Activated naive CD8-positive, alpha-beta T cell treated with anti-CD3 and anti-CD28 coated beads, Interleukin-2, amount 10 ng/mL, durations not matched to agents 7 days and 5 days (primary cell): ENCODE measurements at places on chromosomes 6 and 20.

GRCh38 chr20:62377615-62378178 lies 9.2 kb upstream of the RPS21 start:
- no peak for DNase-seq

GRCh38 chr6:99514089-99514488 lies 1.1 kb downstream of the USP45 start:
- DNase-seq = no peak

DNA sequence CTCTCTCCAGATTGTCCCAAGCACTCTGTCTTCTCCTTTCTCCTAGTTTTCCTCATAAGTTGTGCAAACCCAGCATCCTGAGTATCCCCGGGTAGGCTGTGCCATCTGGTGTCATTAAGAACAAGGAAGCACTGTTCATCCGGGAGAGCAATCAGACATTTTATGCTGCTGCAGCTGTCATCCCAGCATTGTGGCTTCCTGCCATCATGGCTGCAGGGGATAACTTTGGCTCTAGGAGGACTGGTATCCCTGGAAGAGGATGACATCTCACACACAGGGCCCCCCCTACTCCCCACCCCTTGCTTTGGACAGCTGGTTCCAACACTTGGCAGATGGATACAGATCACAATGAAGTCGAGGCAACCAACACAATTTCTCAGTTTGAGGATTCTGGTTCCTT lies 1195.1 kb upstream of the MAP3K7 start:
- no peak for DNase-seq

DNA sequence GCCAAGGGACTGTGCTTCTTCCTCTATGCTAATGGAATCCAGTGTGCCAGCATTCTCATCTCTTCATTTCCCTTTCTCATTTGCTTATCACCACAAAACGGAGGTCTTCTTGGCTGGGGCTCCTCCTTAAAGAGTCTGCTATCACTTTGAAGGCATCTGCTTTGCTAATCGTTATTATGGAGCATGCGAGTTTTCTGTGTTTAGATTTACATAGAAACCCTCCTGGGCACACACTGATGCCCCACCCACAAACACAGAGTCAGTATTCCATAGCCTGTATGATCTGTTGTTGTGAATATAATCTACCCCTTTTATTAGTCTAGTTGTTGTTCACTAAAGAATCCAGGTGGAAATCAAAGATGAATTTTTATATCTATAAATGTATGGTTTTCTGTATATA lies 83.4 kb upstream of the XRN2 start:
- DNase-seq = no peak

- DNase-seq = no peak
These were observed 20.2 kb downstream of the HCK start for GRCh38 chr20:32072168-32072750.

GRCh38 chr20:53001498-53002301 lies 29.5 kb downstream of the TSHZ2 start:
- DNase-seq = no peak

DNA sequence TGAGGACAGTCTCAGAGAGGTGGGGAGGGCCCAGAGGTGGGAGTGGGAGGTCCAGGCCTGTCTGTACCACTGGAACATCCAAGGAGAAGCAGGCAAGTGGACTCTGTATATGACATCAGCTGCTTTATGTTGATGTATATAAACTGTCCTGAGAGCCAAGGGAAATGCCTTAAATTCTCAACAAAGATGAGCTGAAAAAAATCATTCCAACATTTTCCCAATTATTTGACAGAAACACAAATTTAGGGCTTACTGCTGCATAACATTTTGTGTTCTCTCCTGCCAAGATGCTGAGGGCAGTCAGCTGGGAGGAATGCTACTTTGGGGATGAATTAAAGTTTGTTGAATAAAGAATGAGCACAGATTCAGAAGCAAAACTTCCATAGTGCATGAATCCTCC lies 52.8 kb downstream of the FOXC1 start:
- no peak for DNase-seq

- no peak for DNase-seq
These were observed 12.8 kb downstream of the RBM38 start for GRCh38 chr20:57404006-57404405.

GRCh38 chr20:53672484-53673129 lies 79.0 kb upstream of the ZNF217 start:
- no peak for DNase-seq

- DNase-seq = no peak
These were observed 55.0 kb downstream of the EDN1 start for GRCh38 chr6:12344961-12345693.

- DNase-seq = no peak
These were observed 614.0 kb upstream of the EYS start for GRCh38 chr6:66321017-66321416.

- DNase-seq = no peak
These were observed 55.7 kb upstream of the TINAG start for GRCh38 chr6:54252496-54252895.

DNA sequence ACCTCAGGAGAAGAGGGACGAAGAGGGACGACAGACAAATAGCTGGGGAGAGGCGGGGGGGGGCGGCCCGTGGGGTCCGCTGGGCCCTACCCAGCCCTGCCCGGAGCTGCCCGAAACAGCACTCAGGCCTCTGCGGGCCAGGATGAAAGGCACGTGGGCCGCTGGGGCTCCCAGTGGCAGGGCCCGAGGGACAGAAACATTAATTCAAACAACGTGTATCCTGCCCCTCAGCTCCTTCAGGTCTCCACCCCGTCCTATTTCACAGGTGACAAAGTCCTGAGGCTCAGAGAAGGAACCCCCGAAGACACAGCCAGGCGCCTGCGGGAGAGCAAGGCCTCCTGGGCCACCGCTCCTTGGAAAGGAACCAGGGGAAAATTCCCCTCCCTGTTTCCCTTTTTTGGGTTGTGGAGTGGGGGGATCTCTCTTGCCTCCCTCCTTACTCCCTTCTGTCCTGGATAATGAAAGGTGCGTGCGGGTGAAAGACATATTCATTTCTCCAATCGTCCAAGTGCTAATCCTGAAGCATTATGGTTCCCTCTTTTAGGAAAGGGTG lies 93.3 kb downstream of the RNASET2 start:
- DNase-seq = no peak

DNA sequence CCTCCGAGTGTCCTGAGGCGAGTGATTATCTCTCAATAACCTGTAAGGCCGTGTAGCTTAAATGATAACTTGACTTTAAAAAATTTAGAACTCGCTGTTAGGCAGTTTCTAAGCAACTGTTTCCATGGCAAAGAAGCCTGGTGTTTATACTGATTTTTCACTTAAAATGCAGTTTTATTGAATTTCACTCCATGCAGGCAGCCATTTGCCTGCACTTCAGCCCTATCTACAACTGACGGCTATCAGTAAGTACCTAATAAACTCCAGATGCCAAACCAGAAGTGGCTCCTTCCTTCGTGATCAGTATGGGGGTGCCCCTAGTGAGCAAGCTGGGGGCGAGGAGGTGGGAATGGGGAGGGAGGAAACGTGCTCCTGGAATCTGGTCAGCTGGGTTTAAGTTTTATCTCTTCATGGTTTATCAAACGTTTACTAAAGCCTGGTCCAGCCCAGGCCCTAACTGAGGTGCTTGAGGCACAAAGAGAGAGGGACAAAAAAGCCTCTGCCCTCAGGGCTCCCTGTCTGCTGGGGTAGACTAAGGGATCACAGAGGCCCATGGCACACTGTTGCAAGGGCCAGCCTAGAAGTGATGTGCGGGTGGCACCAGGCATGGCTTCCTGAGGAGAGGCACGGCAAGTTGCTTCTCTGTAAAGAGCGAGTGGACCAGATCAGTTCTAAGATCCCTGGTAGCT lies 45.5 kb downstream of the TTI1 start:
- no peak for DNase-seq
